ENCODE measurements at places on chromosomes 11 and 22.

DNA sequence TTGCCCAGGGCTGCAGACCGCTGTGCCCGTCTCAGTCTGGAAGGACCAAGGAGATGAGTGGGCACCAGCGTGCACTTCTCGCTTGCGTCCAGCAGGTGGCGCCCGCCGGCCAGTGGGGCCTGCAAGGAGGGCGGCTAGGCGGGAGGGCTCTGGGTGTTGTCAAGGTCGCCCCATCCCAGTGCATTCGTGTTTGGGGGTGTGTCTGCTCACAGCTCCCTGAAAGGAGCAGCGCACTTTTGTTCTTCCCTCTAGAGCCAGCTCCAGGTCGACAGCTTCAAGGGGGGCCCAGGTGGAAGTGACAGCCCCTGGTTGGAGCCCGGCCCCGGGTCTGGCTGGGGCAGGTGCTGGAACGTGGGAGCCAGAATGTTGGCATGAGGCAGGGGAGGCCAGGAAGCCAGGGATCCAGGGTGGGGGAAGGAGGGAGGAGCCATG is 23.4 kb upstream of the MPPED1 start:
- peak; percentile 57 for DNase-seq

GRCh38 chr11:85663080-85663752 is 1.7 kb downstream of the CREBZF start:
- no peak for DNase-seq

DNA sequence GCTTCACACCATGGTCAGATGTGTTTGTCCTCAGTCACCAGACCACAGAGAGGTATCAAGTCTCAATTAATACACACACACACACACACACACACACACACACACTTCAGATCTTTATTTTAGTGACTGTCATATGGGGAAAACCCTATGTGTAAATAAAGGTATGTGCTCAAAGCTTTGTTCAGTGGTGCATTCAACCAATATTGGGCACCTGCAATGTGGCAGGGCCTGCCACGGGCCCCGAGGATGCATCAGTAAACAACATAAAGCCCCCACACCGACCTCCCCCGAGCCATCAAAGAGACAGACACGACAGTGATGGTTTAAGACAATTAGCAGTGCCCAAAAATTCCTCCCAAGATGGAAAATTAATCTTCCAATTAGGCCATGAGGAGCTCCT is 51.6 kb downstream of the SHANK2 start:
- no peak for DNase-seq

GRCh38 chr11:20117291-20117690 is 43.0 kb downstream of the DBX1 start:
- DNase-seq: no peak

GRCh38 chr11:130765951-130766649 is 150.2 kb downstream of the SNX19 start:
- DNase-seq: no peak

DNA sequence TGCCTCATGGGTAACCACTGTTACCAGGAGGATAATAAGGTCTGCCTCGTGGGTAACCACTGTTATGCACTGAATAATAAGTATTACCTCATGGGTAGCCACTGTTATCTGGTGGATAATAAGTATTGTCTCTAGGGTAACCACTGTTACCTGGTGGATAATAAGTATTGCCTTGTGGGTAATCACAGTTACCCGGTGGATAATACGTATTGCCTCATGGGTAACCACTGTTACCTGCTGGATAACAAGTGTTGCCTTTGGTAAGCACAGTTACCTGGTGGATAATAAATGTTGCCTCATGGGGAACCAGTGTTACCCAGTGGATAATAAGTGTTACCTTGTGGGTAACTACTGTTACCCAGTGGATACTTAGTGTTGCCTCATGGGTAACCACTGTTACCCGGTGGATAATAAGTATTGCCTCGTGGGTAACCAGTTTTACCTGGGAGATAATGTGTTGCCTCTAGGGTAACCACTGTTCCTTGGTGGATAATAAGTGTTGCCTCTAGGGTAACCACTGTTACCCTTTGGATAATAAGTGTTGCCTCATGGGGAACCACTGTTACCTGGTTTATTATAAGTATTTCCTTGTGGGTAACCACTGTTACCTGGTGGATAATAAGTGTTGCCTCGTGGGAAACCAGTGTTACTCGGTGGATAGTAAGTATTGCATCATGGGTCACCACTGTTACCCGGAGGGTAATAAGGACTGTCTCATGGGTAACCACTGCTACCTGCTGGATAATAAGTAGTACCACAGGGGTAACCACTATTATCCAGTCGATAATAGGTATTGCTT is 10.6 kb upstream of the NXPE4 start:
- DNase-seq: no peak

- DNase-seq: no peak
These were observed 20.9 kb upstream of the TMPRSS4 start for GRCh38 chr11:118055966-118056365.

DNA sequence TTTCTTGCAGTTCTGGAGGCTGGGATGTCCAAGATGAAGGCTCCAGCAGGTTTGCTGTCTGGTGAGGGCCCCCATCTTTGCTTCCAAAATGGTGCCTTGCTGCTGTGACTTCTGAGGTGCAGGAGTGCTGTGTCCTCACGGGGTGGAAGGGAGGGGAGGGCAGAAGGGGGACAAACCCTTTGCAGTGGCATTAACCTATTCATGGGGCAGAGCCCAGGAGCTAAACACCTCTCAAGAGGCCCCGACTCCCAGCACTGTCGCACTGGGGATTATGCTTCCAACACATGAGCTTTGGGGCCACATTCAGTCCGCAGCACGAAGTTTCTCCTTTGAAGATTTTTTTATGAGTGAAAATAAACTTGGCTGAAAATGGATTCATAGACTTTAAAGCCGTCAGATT is 25.5 kb upstream of the OSBPL5 start:
- DNase-seq: no peak

- no peak for DNase-seq
These were observed 13.6 kb downstream of the PARVB start for GRCh38 chr22:44037519-44038375.

DNA sequence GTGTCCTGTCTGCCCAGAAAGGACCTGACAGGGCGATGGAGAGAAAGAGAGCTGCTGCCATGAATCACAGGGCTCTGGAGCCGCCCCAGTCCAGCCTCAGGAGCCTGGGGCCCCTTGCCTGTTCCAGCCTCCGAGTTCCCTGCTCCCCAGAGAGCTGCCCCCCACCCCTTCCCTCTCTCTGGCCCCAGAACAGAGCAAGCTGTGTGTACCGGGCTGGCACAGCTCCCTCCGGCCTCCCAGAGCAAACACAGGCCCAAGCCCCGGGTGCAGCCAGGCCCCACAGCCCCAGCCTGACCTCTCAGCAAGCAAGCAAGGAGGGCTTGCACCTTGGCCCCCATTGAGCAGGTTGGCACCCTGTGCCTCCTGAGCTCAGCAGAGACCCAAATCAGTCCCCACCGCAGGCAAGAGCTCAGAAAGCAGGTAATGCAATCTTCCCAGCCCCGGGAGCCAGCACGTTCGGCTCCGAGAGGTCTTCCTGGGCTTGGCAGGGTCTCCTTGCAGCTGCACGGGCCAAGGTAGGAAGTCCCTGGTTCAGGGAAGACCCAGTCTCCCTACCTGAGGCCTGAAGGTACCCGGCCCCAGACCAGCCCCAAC is 1.4 kb downstream of the PACSIN3 start:
- DNase-seq: no peak

- no peak for DNase-seq
These were observed 66.4 kb downstream of the UBASH3B start for GRCh38 chr11:122721964-122722266.

DNA sequence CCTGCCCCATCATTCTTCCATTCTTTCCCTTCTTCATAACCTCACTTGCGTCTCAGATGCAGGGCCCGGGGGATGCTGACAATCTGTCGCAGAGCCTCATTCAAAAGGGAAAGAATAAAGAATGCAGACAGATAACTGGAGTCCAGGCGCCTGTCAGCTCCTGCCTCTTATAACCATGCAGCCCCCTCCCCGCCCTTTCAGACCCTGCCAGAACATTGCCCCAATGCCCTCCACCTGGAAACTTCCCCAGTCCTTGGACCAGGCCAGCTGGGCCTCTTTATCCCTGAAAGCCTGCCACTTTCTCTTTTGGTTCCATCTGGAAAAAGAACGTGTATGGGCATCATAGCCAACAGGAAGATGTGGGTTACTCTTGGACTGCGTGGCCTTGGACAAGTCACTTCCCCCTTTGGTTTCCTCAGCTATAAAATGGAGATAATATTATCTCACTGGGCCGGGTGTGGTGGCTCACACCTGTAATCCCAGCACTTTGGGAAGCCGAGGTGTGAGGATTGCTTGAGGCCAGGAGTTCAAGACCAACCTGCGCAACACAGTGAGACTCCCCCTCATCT is 2.1 kb upstream of the TCF20 start:
- DNase-seq: no peak

- no peak for DNase-seq
These were observed 18.9 kb downstream of the AP1B1 start for GRCh38 chr22:29369460-29369859.

DNA sequence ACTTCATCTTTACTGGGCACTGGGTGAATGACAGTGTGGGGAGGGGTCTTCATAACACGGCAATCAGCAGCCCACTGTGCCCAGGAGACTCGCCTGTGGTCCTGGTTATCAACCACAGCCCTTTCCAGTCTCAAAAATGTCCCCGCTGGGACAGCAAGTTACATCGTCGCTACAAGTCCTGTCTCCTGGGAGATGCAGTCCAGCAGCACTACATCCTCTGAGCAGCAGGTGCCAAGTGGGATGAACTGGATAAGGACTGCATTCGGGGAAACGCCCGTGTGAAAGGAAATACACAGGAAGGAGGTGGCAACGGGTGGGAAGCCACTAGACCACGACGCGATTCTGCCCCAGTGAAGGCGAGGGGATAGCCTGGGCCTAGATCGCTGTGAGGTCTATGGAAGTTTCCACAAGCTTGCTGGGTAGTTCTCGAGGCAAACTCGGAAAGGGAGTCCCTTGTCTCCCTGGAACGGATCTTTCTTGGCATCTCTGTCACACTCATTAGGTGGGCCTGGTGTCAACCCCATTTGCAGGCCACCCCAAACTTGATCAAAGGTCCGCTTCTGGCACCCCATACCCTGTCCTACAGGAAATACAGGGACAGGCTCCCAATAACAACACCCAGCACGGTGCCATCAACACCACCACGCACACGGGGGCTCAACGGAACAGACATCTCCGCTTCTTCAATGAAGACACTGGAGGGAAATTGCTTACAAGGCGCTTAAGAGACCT is 4.4 kb downstream of the ASCL2 start:
- DNase-seq: no peak

DNA sequence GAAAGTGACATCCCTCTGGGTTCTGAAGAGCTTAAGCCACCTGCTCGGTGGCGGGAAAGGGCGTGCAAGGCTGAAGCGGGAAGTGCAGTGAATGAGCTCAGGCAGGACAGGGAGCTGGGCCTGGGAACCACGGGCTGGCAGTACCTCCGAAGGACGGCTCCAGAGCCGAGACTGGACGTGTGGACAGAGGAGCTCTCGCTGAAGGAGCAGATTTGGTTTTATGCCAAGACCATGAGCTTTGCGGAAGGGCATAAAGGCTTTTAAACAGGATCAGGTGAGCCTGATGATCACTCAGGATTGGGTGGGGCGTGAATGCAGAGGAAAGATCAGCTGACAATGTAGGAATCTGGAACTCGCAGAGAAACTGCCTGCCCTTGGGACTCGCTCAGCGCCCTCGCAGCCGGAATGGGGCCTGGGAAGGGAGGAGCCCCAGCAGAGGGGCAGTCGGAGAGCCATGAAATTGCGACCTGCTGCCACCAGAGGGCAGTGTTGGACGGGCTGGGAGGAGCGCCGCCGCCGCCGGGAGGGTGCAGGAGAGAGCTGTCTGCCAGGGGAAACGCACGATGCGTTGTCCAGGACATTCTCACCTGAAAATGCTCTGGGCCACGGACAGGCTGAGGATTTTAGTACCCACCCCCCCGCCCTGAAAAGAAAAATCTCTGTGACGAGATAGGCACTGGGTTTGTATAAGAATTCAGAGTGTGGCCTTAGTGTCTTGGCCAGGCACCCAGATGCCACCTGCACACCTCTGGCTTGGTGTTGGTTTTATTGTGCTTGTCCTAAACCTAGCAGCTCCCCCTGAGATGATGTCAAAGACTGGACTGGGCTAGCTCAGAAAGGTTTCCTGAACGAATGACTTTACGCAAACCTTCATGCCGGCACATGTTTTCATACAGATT is 324.4 kb downstream of the NTM start:
- DNase-seq: no peak

GRCh38 chr11:34508524-34508923 is 5.1 kb downstream of the ELF5 start:
- DNase-seq: no peak

- DNase-seq: no peak
These were observed 59.7 kb downstream of the LRP5 start for GRCh38 chr11:68372114-68372513.

DNA sequence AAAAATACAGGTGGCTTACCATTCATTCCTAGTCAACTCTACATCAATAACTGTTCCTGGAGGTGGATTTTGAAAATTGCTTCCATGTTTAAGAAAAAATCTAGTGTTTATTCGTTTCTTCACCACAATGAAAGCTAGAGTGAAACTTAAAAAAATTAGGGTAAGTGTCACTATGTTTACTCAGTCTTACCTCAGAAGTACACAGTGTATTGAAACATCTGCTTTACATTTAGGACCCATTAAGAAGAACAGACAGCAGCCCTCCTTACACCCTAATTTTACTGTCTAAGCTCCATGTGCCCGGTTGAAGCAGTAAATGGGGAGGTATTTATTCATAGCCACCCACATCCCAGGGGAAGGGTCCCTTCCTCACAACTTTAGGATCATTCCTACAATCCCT is 51.4 kb downstream of the PIWIL3 start:
- DNase-seq: no peak

GRCh38 chr11:107733518-107733917 is 21.7 kb upstream of the SLN start:
- DNase-seq: no peak

DNA sequence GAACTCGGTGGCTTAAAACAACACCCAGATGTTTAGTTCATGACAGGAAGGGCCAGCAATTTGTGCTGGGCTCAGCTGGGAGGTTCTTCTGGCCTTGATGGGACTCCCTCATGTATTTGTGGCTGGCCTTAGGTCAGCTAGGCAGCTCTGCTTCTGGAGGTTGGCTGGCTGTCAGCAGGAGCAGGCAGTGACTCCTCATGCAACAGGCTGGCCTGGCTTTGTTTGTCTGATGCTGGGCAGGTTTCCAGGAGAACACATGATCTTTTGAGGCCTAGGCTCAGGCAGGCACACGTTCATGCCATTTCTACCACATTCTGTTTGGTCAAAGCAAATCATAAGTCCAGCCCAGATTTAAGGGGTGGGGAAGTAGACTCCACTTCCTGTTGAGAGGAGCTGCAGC is 571.2 kb downstream of the TBC1D22A start:
- DNase-seq: no peak

- DNase-seq: no peak
These were observed 195.3 kb downstream of the BRD1 start for GRCh38 chr22:49632199-49633009.
